ENCODE measurements at places on chromosomes 2 and 18.

DNA sequence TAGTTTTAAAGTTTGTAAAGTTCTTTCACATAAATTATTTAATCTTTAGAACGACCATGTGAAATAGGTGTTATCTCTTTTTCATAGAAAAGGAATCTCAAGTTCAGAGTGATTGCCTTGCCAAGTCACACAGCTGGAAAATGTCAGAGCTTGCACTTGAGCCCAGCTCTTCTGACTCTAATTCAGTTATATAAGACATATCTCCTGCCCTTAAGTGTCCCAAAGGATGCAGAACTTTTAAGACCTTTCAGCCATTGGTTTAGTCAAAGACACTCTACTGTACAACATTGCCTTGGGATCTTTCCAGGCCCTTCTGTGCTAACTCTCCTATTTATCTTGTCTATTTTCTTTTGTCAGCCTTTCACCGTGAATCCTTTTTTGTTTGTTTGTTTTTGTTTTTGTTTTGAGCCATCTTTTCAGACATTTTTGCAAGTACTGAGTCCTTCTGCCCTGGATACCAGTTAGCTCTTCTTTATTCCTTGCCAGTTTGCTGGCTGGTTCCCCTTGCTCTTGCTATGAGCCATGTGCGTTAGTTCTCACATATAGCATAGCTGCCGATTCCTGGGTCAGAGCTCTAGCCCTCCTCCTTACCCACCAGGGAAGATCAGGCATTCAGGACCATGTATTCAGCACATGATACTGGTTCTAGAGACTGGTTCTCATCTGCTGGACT, 160.0 kb upstream of the MYO3B start:
- DNase-seq: no peak

DNA sequence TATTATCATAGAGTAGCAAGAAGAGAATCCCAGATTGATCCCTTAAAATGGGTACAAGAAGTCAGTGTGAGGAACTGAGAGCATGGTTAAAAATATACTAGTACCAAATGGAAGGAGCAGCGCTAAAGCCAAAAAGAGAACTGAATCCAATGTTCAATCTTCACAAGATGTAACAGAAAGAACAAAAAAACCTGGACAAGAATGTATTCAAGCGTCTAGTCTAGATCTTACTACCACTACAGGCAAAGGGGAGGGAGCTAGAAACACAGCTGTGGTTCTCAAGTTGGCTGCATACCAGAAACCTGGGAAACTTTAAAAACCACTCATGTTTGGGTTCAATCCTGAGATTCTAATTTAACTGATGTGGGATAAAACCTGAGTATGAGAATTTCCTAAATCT, 57.5 kb downstream of the PIAS2 start:
- DNase-seq: no peak

DNA sequence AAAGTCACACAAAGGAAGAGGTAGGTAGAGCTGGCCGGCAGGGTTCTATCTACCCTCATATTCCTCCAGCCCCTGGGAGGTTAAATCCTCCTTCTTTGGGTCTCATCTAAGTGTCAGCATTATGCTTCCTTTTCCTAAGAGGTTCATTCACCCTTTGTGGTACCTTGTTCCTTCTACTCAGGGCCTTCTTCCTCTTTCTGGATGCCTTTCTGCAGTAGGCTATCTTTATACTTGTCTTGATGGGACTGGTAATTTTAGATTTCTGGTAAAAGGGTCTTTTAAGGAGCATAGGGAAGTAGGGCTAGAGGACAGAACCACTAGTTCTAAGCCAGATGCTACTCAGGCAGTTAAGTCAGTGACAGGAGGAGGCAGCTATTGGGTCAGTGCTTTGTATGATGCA, 13.7 kb upstream of the TNP1 start:
- no peak for DNase-seq

- no peak for DNase-seq
Measured at GRCh38 chr2:88950010-88950409, 258.5 kb downstream of the RPIA start.

- no peak for DNase-seq
Measured at GRCh38 chr2:152505495-152505906, 170.5 kb downstream of the FMNL2 start.

DNA sequence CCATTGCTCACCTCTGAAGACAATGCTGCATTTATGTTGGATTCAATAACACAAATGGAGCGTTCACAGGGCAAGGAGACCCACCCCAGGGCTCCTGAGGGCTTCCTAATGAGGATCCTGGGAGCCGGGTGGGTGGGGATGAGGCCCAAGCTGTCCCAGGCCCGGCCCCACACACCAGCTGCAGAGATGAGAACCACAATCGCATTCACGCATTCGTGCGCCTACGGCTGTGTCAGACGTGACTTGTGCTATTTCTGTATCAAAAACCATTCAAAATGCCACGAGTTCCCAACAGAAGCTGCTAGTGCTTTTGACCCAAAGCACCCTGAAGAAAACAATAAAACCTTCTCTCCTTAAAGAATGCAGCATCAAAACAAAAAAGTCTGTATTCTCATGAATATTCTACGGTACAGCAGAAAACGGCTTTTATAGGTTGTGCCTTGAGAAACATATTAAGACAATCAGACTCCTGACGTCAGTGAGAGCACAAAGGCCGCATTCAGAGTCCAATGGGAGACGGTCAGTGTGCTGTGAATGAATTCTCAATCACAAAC, 205.4 kb downstream of the HDAC4 start:
- DNase-seq: no peak
